ENCODE measurements at places on chromosomes 12 and 14. TPM values are rescaled to one million over a fixed set of nuclear protein-coding genes. Genes with fewer than 3 reads are reported as not detected.

- no peak for DNase-seq
Observed at GRCh38 chr12:32583534-32583933, 95.6 kb upstream of the DNM1L start.

GRCh38 chr14:23639048-23639890 is 3.1 kb downstream of the DHRS2 start:
- DNase-seq: no peak

DNA sequence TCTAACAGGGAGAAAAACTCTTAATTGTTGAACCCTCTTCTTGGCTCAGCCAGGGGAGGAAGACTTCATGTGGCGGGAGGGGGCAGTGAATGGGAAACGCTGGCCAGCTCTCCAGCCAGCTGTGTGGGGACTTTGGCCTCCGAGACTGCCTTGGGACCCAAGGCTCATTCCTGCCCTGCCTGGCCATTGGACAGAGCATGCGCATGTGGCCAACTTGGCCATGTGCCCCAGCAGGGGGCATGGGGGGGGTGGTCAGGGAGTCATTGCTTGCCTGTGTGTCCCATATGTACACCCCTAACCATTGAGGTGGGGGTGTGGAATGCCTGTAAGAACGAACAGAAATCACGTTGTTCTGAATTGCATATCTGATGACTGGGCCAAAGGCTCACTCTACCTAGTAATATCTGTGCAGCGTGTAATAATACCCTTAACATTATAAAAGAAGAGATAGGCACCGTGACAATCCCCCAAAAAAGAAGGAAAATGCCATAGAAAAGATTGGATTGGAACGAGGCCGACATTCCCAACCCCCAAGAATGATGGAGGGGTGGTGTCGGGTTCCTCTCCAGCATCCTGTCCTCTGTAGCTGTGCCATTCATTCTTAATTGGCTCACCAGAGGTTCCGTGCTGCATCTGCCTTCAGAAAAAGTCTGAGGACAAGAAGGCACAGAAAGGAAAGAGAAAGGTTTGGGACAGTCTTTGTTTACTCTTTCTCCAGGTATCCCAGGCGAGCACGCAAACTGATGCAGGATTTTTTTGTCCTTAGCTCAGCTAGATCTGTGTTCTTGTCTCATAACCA is 3.5 kb upstream of the FAR2 start:
- no peak for DNase-seq

DNA sequence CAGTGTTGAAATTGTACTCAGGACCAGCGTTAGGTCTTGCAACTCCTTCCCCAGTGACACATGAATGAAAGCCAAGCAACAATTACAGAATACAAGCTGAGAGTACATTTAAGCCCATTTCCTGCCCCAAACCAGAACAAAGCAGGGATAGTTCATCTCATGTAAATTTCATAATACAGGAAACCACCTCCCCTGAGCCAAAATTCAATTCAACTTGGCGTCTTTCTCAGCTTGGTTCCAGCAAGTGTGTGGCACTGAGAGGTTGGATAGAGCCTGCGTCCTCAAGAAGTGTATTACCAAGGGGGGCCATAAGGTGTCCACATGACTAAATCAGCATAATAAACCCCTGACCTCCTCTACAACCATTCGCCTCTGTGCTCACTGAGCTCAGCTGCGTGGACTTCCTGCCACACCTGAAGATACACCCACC is 278.9 kb upstream of the CRY1 start:
- no peak for DNase-seq

DNA sequence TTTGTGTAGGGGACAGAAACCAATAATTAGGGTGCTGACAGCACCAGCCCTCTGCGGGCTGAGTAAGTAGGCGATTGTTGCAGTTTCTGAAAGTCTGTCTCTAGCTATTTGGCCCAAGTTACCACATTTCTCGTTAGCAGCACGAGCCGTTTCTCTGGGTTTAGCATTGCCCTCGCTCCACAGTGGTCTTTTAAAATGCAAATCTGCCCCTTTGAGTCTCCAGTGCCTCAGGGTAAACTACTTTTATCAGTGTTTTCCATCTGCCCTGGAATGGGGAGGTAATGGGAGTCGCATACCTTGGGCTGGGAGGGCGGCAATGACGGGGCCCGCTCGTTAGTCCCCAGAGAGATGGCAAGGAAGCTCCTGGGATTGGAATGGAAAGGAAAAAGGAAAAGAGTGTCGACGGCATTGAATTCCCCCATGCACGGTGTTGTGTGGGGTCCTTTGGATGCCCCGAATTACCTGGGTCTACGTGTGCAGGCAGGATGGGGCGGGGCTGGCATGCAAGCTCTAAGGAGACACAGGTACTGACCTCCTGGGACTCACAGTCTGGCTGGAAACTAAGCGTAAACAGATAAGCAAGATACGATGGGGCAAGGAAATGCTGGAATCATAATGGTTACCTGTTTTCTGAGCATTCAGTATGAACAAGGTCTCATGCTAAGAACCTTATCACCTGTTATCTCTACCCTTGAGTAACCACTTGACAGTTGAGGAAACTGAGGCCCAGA is 131.8 kb upstream of the MAP1LC3B2 start:
- DNase-seq: no peak

DNA sequence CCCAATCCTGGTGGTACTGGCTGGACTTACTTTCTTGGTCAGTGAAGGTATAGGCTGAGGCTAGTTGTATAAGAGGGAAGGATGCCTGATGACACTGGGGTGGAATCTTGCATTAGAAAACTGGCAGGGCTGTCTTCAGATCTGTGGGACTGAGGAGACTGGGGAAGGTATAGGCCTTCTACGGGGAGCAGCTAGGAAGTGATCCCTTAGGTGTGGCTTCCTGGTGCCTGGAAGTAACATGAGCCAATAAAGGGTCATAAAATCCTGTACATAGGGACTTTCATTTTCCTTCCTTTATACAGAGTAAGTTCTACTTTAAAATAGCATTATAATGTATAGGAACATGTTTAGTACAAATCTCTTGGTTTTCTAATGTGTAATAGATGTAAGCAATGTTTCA is 716.8 kb downstream of the LRFN5 start:
- no peak for DNase-seq

DNA sequence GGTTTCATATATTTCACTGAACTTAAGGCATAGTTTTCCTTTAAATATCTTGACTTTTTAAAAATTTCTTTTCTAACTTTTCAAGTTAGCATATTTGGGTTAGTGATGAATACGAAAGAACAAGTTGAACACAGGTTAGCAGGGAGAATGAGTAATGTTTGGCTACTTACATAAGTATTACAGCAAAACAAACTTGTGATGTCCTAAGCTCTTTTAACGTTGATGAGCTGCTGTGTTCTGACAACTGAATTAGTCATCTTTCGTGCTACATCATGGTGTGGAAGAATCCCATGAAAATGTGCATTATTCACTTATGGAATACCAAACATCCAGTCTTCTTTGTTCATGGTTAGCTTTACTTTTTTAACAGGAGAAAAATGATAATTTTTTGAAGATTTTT is 36.3 kb upstream of the PDZRN4 start:
- no peak for DNase-seq

The OTOGL gene
- 0.97 TPM for polyA plus RNA-seq

The PLXNC1 gene
- 0.28 TPM for polyA plus RNA-seq

The NFKBIA gene
- polyA plus RNA-seq: 56.7 TPM

The OR10G2 gene
- polyA plus RNA-seq: not detected

The NOVA1 gene
- polyA plus RNA-seq: 0.32 TPM

The AHSA1 gene
- polyA plus RNA-seq: 366 TPM

All from SK-N-SH (cell line).